ENCODE measurements at places on chromosomes 4 and X. TPM values are rescaled to one million over a fixed set of nuclear protein-coding genes. Genes with fewer than 3 reads are reported as not detected.

The NUDT11 gene
- 0.36 TPM for total RNA-seq

The PAQR3 gene
- total RNA-seq: 7.3 TPM

The PCDH10 gene
- total RNA-seq: 0.09 TPM

The COL25A1 gene
- total RNA-seq: 0.46 TPM

The AP1AR gene
- 25.9 TPM for total RNA-seq

The HSD17B10 gene
- 54.9 TPM for total RNA-seq

DNA sequence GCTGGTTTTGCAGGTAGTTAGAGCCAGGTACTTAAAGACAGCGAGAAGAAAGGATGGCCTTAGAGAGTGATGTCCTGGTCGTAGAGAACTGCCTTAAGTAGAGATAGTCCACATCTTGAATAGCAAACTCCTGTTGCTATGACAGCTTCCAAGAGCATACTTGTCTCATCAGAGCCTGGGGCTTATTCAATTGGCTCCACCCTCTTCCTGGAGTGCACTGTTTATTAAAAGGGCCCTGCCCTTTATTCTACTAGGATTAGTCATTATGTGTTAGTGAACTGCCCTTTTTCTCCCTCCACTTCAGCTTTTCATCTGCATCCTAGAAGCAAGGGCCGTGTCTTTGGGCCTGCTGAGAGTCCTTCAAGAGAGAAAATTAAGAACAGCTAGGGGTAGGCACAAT lies 94.5 kb upstream of the EOLA2 start:
- no peak for DNase-seq

DNA sequence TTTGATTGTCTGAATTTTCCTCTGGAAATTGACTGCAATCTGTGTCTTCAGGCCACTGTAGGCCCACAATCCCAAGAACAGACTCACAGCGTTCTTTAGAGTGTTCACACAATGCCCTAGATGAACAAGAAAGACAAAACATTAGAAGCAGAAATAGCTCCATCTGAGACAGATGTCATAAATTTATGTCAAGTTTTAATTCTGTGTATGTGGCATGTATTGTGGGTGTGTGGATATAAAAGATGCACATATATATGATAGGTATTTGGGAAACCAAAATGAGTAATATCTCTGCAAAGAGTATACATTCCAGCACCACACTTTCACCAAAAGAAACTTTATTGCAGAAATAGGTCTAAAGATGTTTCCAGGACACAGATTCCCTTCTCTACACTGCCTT lies 176.1 kb downstream of the CORIN start:
- no peak for DNase-seq

GRCh38 chr4:184462724-184463123 lies 11.6 kb downstream of the IRF2 start:
- DNase-seq: no peak

DNA sequence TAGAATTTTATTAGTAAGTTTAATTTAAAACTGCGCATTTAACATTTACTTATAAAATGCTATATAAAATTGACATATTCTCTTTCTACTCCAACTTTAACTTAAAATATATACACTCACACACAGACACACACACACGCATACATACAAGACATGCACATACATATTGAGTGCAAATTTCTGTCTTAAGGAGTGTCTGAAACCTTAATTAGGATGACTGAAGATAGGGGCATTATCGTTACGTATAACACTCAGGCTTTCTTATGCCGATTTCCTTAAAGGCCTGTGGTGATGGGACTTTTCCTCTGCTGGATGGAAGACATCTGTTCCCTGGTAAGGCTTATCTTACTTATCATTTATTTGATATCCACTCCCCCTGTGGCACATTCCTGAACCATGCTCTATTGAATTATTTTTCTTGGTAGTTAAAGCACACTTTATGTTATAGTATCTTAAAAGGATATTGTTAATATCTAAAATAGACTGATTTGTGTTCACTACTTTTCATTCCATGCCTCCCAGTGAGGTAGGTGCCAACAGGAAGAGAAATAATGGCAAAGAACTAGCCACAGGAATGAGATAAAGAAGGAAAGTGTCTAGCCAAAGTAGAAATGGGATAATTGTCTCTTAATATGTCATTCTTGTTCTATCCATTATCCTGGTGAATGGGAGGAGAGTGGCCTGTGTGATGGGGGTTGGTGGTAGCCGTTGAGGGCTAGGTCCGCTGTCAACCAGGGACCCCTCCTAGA lies 92.9 kb upstream of the GPRIN3 start:
- DNase-seq: no peak

GRCh38 chrX:100931925-100932285 lies 3.2 kb upstream of the XKRX start:
- DNase-seq: no peak

- no peak for DNase-seq
Measured at GRCh38 chr4:114417214-114417613, 181.4 kb upstream of the UGT8 start.

- DNase-seq: no peak
Measured at GRCh38 chr4:112509243-112510141, 6.5 kb downstream of the NEUROG2 start.

GRCh38 chr4:122107680-122108079 lies 44.5 kb upstream of the BLTP1 start:
- no peak for DNase-seq

- no peak for DNase-seq
Measured at GRCh38 chrX:21666679-21667078, 8.5 kb upstream of the KLHL34 start.

- DNase-seq: no peak
Measured at GRCh38 chrX:38798956-38799355, 2.3 kb upstream of the MID1IP1 start.

DNA sequence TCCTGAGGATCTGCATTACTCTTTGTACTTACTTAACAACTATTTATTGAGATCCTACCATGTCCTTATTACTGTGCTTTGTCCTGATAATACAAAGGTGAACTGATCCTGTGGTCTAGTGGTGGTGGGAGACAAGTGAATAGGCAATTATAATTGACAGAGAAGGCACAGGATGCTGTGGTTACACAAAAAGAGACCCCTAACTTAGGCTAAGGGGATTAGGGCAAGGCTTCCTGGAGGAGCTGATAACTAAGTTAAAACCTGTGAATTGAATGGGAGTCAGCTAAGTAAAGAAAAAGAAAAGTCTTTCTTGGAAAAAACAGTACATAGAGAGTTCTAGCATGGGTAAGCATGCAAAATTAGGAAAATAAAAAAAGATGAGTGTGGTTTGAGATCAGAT lies 164.4 kb downstream of the LARP7 start:
- no peak for DNase-seq

DNA sequence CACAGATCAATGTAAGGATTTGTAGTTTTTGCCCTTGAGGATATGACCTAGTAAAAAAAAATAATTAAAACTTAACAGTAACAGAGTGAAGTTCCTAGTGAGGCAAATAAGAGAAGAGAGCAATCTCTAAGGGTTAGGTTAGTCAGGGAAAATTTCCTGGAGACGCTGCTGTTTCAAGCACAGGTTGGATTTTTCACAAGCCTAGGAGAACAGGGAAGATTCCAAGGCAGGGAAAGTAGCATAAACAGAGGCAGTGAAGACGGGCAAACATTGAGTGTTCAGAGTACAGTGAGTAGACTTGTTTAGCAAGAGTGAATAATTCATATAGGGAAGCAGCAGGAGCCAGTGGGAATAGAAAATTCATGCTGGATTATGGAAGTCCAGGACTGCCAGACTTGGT lies 212.8 kb downstream of the SPANXN3 start:
- no peak for DNase-seq

- no peak for DNase-seq
Measured at GRCh38 chrX:22171287-22172060, 101.2 kb upstream of the CBLL2 start.

GRCh38 chr4:15001248-15001868 lies 923 bp upstream of the CPEB2 start:
- DNase-seq: peak; percentile 92

DNA sequence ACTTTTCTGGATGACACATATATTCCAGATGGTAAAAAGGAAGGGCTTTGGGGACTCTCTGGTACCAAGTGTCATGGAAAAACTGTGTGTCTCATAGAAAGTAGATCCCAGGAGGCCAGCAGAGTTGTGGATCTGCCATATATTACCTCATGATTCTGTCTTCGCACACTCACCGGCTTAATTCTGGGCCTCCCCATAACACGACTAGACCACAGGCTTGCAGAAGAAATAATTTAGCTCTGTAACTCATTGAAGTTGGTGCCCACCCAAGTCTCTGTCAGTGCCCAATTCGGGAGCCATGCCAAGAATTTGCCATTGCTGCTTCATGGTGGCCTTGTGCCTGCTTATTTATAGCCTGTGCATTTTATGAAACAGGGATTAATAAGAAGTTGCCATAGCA lies 104.5 kb downstream of the AR start:
- DNase-seq: no peak

All from spleen (tissue), 13 donors.